NCI-H1417 (cell line): ENCODE measurements at places on chromosomes 3 and 15.
A peak's percentile ranks its signal among the peaks of the same experiment; 100 is the strongest.

DNA sequence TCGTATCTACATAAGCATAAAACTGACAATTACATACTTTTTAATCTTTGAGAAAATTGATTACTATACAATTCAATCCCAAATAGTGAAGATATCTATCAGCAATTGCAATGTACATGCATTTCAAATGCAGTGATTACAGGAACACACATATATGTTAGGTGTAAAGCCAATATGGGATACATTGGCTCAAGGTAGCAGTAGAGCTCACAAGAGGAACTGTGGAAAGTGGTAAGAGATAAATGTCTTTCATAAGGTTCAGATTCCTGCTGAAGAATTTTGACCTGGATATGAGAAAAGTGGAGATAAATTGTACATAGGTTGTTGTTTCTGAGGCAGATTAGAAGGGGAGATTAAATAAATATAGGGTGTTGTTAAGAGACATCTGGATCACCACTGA lies 1280.5 kb downstream of the OTOL1 start:
- no peak for DNase-seq

- no peak for DNase-seq
Observed at GRCh38 chr15:83855956-83856355, 202.0 kb downstream of the ADAMTSL3 start.

GRCh38 chr3:138972941-138973340 lies 25.9 kb downstream of the FOXL2NB start:
- DNase-seq, result no peak

DNA sequence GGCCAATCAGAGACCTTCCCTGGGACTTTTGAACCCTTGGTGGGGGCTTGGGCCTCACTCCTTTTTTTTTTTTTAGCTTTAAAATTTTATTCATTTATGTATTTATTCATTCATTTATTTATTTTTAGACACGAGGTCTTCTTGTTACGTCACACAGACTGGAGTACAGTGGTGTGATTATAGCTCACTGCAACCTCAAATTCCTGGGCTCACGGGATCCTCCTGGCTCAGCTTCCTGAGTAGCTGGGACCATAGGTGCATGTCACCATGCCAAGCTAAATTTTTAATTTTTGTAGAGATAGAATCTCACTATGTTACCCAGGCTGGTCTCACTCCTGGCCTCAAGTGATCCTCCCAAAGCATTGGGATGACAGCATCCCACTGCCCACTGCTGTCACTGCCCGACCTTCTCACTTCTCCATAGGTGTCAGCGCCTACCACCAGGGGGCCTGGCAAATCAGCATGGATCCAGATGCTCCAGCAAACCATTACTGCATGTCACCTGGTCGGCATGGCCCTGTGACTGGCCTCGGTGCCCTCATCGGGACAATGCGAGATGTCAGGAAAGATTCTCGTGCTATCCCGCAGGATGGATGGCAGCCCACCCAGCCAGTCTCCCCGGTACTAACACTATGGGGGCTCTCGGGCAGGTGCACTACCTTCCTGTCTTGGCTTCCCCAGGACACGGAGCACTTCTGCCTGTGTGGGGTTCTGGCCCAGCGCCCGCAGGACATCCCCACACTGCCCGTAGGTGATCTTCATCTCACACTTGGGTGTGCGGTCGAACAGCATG lies 3.0 kb downstream of the MYL3 start:
- peak; percentile 1 for DNase-seq

DNA sequence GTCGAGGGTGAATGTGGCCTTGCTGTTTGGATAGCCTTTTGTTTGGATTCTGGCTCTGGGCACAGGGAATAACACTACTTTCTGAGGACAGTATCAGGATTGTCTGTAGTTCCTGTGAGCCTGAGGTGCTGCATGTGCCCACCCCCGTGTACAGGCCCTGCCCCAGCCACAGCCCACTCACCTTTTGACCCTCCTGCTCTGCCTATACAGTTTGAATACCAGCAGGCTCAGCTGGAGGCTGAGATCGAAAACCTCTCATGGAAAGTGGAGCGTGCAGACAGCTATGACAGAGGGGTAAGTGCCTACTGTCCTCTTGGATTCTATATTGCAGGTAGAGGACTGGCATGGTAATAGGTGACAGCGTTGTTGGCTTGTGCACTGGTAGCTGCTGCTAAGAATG lies 7.4 kb upstream of the P4HTM start:
- DNase-seq, result no peak

GRCh38 chr15:23869396-23869795 lies 182.3 kb upstream of the NDN start:
- no peak for DNase-seq

DNA sequence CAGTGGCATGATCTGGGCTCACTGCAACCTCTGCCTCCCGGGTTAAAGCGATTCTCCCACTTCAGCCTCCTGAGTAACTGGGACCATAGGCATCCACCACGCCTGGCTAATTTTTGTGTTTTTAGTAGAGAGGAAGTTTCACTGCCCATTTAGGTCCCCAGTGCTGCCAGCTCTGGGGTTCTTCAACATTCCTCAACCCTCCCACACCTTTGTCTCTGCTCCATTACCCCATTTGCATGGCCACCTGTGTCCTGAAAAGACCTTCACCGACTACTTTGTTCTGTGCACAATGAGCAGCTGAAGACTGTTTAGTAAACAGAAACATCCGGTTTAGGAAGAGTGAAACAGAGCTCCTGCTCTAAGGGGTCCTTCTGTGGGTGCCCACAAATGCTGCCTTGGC lies 92.0 kb downstream of the FAM43A start:
- DNase-seq, result no peak

DNA sequence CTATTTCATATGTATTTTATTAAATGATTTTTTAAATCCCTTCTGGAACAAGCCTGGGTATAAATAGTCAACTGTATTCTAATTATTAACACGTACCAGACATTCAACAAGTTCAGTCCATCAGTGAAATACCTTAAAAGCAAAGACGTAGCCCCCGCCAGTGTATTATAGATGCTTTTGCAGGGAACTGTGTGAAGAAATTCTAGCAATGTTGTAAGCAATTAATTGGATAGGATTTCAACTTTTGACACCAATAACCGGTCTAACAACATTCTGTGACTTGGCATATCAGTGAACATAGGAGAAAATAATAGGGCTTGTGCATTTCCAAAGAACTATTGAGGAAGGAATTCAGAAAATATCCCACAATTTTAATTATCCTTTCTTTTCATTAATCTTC lies 67.2 kb upstream of the TGFBR2 start:
- no peak for DNase-seq

DNA sequence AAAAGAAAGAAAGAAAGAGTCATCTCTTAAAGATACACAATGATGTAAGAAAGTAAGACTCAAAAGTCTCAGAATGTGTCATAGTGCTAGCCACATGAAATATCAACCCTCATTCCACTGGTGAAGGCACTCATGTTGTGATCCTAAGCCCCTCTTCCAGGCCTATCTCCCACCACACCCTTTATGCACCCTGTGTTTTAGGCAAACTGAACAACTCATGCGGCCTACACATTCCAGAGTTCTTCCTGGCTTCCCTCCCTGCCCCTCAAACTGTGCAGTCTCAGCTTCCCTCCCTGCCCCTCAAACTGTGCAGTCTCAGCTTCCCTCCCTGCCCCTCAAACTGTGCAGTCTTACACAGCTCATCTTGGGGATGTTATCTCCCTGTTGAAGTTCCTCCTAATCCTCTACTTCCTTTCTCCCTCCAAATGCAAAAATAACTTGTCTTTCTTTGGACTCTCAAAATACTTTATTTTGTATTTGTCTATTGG lies 69.0 kb upstream of the FNDC3B start:
- DNase-seq, result no peak

DNA sequence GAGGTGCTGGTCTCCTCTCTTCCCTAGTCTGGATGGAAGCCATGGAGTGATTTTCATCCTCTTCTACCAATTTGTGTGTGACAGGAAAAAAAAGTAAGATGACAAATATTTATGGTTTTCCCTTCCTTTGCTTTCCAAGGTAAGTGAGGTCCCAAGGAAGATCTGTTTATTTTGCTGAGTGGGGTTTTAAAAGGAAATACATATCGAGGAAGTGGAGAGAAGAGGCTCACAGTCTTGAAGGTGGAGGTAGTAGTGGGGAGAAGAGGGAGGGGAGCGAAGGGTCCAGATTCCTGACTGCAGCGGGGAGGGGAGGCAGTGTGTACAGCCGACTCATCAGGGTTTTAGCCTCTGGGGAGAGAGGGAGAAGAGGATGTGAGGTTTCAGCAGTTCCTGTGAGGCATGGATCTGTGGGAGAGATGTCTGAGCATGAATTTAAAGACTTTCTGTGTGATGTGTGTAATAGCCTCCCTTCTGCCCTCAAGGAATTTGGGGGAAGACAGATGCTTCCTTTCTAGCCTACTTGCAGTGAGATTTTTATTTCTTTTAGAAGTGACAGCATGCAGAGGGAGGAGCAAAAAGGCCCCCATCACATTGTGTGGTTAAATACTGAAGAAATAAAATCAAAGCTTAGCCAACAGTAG lies 272.4 kb downstream of the THRB start:
- no peak for DNase-seq

DNA sequence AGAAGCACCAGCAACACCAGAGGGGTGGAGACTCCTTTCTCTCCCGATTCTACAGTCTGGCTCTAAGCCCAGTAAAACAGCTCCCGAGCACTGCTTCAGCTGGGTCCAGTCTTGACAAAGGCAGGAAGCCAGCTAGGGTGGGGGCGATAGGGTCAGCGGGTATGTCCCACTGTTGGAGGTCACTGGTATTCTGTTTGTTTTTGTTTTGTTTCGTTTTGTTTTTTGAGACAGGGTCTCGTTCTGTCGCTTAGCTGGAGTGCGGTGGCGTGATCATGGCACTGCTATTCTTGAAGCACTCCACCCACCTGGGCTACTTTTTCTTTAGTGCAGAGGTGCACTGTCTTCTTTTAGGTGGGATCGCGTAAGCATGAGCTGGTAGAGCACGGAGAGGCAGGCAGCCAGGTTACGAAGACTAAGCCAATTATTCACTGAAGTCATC lies 16.3 kb downstream of the GCSAM start:
- no peak for DNase-seq

DNA sequence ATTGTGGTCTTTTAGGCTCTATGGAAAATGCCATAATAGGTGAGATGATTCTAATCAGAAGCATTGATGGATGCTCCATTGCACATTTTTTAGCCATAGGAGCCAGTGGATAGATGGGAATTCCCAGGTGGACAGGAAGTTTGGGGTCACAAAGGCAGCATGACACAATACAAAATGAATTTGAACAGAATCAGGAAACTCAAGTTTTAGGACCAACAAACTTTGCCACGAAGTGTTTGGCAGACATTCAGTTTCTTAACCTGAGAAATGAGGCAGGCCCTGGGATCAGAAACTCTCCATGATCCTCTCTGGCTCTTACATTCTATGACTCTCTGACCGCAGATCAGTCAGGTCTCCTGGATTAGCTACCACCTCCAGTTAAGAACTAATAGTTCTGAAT lies 275.4 kb downstream of the TIGIT start:
- no peak for DNase-seq

DNA sequence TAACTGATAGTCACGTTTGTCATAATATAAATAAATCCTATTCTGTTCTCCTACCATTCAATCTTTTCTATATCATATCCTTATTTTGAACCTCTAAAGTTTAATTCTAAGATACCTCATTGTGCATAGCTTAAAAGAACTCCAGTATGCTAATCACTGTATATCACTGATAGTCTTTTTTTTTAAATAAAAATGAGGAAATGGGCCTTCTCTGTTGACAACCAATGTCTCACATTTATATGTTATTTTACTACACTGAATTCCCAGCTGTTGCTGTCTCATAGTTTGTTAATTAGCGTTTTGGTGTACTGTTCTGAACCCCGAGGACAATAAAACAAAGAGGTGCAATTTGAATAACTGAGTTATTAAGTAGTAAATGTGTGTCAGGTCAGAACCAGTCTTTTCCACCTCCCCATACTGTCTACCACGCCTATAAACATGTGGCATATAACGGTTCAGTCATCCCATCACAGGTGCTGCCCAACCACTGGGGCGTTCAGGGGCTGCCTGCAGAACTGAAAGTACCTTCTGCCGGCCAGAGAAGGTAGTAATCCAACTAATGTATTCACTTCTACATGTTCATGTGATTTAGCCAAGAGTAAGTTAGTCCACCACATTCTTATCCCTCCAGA lies 14.9 kb downstream of the CBLB start:
- no peak for DNase-seq

- DNase-seq, result no peak
Observed at GRCh38 chr3:2096216-2096615, 2.5 kb upstream of the CNTN4 start.

DNA sequence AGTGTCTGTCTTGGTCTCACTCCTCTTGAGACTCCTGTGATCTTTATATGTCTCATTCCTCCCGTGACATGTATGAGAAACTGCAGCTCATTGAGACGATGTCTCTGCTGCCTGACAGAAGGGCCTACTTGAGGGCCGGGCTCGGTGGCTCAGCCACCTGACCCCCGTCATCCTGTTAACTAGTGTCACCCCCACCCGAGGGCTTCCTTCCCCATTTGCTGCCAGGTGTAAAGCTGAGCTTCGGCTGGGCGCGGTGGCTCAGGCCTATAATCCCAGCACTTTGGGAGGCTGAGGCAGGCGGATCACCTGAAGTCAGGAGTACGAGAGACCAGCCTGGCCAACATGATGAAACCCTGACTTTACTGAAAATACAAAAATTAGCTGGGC lies 12.7 kb downstream of the SEMA4B start:
- no peak for DNase-seq

DNA sequence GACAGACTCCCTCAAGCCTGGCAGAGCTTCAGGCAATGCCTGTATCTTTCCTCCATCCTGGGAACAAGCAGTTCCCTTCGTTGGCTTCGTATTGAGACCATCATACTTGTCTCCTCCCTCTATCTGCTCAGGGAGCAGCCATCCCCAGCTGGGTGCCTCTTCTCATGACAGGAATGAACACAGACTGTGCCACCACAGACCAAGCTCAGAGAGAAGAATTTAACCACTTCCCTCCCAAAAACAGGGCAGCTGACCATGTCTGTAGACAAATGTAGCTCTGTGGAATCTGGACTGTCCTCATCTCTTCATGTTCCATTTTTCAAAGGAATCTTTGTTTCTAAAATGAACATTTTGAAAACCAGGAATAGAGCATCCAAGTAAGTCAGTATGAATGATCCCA lies 245.4 kb downstream of the ERC2 start:
- DNase-seq, result no peak

DNA sequence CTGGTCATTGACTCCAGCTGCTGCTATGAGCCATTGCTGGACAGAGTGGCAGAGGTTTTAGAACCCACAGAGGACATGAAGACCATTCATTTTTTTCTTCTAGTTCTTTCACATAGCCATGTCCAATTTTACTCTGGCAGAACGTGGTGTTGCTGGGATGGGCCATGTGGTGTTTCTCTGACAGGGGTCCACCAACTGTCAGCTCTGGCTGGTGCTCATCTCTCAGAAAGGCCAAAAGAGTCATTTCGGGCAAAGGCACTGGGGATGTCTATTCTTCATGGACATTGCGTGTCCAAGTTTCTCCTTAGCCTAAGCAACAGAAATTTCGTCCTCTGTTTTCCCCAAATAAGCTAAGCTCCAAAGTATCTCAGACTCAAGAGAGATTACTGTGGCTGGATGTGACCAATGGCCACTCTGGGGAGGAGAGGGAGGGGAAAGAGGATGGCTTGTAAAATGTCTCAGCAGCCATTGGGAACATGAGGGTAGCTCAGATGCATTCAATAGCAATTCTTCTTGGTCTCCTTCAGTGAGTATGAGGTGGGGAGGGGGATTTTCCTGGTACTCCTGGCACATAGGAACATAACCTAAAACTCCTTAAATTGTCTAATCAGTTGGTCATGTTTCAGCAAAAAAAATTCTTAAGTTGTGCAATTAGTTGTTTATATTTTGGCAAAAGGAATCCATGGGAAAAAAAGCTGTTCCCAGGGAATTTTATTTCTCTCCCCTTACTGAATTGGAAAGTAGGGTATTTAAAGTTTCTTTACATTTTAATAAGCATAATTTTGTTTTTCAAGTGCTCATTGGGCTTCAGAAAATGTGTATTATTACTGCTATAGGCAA lies 131.6 kb upstream of the MITF start:
- no peak for DNase-seq
